ENCODE measurements at places on chromosomes 2 and 18.

DNA sequence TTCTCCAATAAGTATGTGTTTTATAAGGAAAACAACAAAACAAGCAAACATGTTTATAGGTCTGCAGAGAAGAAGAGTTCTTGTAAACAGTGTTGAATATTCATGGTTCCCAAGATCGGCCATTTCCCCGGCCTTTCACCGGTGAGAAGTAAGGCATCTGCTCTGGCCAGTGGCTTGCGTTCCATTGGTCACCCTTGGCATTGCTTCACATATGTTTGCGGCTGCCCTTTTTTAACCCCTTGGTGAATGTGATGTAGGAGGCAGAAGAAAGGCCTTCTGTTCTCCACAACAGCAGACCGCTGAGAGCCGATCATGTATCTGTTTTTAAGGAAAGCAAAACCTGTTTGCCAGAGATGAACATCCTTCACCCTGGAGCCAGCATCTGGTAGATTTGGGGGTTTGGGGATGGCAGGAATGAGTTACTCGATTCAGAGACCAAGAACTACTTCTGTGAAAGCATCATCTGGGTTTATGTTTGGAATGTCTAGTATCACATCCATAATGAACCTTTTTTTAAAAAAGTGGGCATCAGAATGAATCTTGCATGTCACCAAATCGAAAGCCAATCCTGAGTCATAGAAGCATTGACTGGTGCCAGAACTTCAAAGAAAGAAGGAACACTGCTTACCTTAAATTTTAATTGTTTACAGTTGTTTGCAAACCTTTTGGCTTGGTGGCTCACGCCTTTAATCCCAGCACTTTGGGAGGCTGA is 112.3 kb downstream of the AGAP1 start:
- no peak for DNase-seq

- no peak for DNase-seq
These were observed 156.0 kb downstream of the TANC1 start for GRCh38 chr2:159124441-159124911.

DNA sequence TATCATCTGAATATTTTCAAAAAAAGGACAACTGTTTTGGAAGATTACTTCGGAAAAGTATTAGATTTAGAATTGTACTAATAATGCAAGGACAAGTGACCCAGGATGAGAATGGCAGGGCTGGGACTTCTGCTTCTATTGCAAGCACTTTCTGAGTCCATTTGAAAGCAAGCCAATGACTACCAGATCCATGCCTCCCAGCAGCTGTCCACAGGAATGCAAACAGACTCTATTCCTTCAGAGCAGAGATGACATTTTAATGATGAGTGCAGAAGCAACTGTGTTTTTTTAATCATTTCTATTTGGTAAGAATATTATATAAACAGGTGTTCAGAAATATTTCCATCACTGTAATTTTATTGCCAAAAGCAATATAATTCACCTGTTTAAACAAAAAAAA is 456.7 kb downstream of the SOX11 start:
- DNase-seq: no peak

- no peak for DNase-seq
These were observed 15.6 kb downstream of the ZNF142 start for GRCh38 chr2:218643751-218644310.

GRCh38 chr2:185860321-185860720 is 121.7 kb downstream of the FSIP2 start:
- no peak for DNase-seq

GRCh38 chr2:236916651-236917050 is 169.0 kb upstream of the COPS8 start:
- no peak for DNase-seq
